Panc1 (cell line): ENCODE measurements at places on chromosomes 16 and 17.
A peak's percentile ranks its signal among the peaks of the same experiment; 100 is the strongest.

DNA sequence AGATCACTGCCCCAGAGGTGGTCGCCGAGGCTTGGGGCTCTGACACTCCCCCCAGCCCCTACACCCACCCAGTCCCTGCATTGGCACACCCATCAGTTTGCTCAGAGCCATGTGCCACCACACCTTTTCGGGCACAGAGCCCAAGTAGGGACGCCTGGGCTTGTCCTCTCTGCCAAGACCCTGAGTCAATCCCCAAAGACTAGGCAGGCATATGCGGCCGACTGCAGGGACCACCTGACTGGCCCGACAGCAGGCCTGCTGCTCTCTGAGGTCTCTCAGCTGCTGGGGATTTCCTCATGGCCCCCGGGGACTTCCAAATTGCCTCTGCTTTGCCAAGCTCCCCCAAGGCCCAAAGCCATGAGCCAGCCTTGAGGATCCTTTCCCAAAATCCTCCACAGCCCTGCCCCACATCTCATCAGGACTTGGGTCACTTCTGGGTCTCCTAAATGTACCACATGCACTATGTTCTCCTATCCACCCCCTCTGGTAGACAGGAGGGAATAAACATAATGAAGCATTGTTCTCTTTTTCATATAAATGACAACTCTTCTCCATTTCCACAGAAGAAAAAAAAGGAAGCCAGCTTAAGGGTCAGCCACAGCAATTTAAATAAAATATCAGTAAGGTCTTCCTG lies 30.6 kb downstream of the MYO18A start:
- no peak for DNase-seq
- H3K27ac ChIP-seq, result peak overlapping the region; percentile 97
- H3K36me3 ChIP-seq, result no peaks in the 10 kb centered on the region

GRCh38 chr17:73226556-73227172 lies 33.8 kb downstream of the COG1 start:
- H3K4me1 ChIP-seq, result peaks cover 41% of the 10 kb centered on the region
- peak overlapping the region; percentile 30 for H3K27ac ChIP-seq
- H3K27me3 ChIP-seq, result no peaks in the 10 kb centered on the region
- no peak for DNase-seq
- peaks cover 10% of the 10 kb centered on the region for H3K36me3 ChIP-seq
- H3K4me3 ChIP-seq, result no peak overlapping the region

GRCh38 chr16:11168386-11169051 lies 87.5 kb downstream of the SOCS1 start:
- H3K36me3 ChIP-seq, result no peaks in the 10 kb centered on the region
- DNase-seq, result no peak
- no peaks in the 10 kb centered on the region for H3K27me3 ChIP-seq
- no peak overlapping the region for H3K4me3 ChIP-seq

GRCh38 chr17:50304781-50305404 lies 30.6 kb downstream of the TMEM92 start:
- no peaks in the 10 kb centered on the region for H3K27me3 ChIP-seq
- peak overlapping the region; percentile 15; the same call in 1 of the 2 replicates for H3K27ac ChIP-seq
- DNase-seq, result no peak
- no peaks in the 10 kb centered on the region for H3K4me1 ChIP-seq

DNA sequence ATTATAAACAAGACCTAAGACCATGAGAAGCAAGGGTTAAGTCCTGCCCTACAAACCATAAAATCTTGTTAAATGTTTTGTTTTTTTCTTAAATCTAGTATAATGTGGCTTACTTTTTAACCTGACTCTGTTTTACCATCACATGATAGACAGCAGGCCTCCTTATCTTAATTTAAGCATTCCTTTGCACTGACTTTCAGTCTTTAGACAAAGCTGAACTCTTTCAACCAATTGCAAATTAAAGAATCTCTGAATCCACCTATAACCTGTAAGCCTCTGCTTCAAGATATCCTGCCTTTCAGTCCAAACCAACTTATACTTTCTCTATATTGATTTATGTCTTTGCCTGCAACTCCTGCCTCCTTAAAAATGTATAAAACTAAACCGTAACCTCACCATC lies 478.5 kb downstream of the GRIN2A start:
- H3K4me3 ChIP-seq, result no peak overlapping the region
- H3K27ac ChIP-seq, result no peak overlapping the region
- H3K4me1 ChIP-seq, result no peaks in the 10 kb centered on the region
- H3K27me3 ChIP-seq, result peaks cover 5% of the 10 kb centered on the region; the same call in 1 of the 2 replicates

GRCh38 chr16:80794071-80794470 lies 10.3 kb downstream of the CDYL2 start:
- no peaks in the 10 kb centered on the region for H3K27me3 ChIP-seq
- H3K36me3 ChIP-seq, result no peaks in the 10 kb centered on the region
- H3K4me1 ChIP-seq, result no peaks in the 10 kb centered on the region
- H3K27ac ChIP-seq, result no peak overlapping the region

DNA sequence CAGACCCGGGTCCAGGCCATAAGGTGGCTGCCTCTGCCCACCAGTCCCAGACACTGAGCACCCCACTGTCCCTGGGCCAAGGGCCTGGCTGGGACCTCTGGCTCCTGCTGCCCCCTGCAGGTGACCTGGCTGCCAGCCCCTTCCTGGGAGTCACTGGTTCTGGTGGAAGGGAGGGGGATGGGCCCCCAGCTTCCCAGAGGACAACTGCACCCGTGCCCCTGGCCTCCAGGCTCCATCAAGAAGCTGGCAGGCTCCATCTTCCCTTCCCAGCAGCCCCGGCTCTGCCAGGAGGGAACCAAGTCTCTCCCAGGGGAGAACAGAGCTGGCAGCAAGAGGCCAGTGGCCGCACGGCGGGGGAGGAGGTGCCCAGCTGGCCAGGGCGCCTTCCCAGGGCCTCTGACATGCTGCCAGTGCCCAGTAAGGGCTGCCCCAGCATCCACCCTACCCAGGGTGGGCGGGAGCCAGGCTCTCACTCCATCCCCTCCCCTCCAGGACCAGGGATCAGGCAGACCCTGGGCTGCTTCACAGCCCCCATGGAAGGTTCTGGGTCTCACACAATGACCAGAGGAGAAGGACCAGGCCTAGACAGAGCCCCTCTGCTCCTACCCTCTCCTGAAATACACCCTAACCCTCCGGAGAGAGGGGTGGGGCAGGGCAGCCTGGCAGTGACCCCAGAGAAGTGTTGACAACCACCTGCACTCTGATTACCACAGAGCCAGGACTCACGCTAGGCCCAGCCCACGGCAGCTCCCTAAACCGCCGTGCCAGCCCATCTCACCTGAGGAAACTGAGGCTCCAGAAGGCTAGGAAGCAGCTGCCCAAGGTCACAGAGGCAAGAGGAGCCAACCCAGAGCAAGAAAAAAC lies 3.6 kb downstream of the CLUH start:
- peak overlapping the region; percentile 44 for H3K27ac ChIP-seq
- H3K4me1 ChIP-seq, result peaks cover 24% of the 10 kb centered on the region
- H3K27me3 ChIP-seq, result no peaks in the 10 kb centered on the region
- no peak for DNase-seq
- H3K36me3 ChIP-seq, result no peaks in the 10 kb centered on the region; the same call in 1 of the 2 replicates
- H3K4me3 ChIP-seq, result no peak overlapping the region

GRCh38 chr16:76121636-76122035 lies 155.6 kb upstream of the CNTNAP4 start:
- no peaks in the 10 kb centered on the region for H3K27me3 ChIP-seq
- H3K36me3 ChIP-seq, result no peaks in the 10 kb centered on the region
- no peak overlapping the region for H3K4me3 ChIP-seq
- no peaks in the 10 kb centered on the region for H3K4me1 ChIP-seq
- no peak overlapping the region for H3K27ac ChIP-seq
- DNase-seq, result no peak

DNA sequence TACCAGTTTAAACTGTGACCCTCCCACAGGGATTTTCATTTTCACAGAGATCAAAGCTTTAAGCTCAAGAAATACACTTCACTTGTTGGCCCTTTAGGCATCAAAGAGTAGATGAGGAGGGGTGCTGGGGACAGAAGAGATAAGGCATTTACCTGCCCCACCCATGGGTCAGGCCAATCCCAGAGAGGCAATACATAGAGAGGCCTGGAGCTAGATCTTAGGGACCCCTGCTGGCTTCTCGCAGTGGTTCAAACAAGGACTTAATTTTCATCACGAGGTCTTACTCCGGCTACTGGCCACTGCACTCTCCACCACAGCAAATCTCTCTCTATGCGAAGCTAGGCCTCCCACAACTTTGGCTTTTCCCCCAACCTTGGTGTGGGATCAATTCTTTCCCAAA lies 46.6 kb downstream of the NOG start:
- no peaks in the 10 kb centered on the region for H3K27me3 ChIP-seq
- H3K36me3 ChIP-seq, result no peaks in the 10 kb centered on the region
- no peak for DNase-seq
- no peaks in the 10 kb centered on the region for H3K4me1 ChIP-seq
- no peak overlapping the region for H3K27ac ChIP-seq

- no peak for DNase-seq
- H3K4me3 ChIP-seq, result no peak overlapping the region
- no peaks in the 10 kb centered on the region for H3K36me3 ChIP-seq
- peak overlapping the region; percentile 55 for H3K27ac ChIP-seq
Observed at GRCh38 chr16:56860226-56861020, 4.6 kb upstream of the SLC12A3 start.

DNA sequence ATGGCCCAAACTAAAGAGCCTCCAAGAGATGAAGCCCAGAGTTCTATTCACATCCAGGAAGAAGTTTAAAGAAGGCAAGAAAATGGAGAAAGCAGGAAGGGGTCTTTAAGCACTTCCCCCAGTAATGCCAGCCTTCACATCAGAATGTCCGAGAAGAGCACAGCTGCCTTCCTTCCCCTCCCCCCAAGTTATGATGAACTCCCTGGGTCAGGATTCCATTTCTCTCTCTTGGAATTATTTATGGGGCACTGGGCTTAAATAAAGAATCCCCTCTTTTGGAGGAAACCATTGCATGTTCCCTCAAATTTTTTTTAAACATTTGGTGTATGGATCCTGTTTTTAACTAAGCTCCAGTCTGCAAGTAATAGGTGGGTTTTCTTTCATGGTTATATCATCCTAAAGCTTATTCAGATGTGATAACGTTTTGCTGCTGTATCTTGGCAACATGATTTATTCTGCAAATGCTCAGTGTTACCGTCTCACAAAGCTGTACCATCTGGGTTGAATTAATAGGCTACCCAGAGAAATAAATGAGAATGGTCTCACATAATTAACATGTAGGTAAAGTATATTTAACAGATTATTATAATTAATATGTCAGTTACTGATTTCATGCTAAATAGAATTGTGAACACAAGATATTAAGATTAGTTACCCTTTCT lies 160.9 kb upstream of the TOX3 start:
- H3K27me3 ChIP-seq, result no peaks in the 10 kb centered on the region
- H3K27ac ChIP-seq, result no peak overlapping the region
- no peaks in the 10 kb centered on the region for H3K4me1 ChIP-seq
- DNase-seq, result no peak
- H3K4me3 ChIP-seq, result no peak overlapping the region
- H3K36me3 ChIP-seq, result no peaks in the 10 kb centered on the region

DNA sequence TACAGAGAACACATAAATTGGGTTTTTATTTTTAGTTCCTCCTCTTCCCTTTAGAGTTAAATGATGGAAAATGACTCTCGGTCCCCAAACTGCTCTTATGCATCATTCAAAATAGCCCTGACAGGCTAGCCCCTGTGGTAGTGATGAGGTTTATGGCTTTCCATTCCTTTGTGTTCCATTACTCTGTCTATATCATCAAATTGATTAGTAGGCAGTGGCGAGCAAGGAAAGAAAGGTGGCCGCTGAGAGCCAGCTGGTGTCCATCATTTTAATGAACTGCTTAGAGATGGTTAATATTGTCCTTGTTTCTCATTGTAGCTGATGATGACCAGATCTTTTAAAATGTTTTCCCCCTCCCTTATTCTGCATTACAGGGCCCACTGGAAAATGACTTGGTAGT lies 179.5 kb downstream of the PHKB start:
- no peak overlapping the region for H3K27ac ChIP-seq
- no peaks in the 10 kb centered on the region; the same call in 1 of the 2 replicates for H3K36me3 ChIP-seq
- H3K4me3 ChIP-seq, result no peak overlapping the region
- H3K4me1 ChIP-seq, result no peaks in the 10 kb centered on the region

- no peaks in the 10 kb centered on the region for H3K27me3 ChIP-seq
- H3K4me3 ChIP-seq, result no peak overlapping the region
- peaks cover 4% of the 10 kb centered on the region; the same call in 1 of the 2 replicates for H3K4me1 ChIP-seq
- no peaks in the 10 kb centered on the region for H3K36me3 ChIP-seq
- no peak overlapping the region for H3K27ac ChIP-seq
Observed at GRCh38 chr17:82408938-82409318, 9.2 kb upstream of the HEXD start.

GRCh38 chr17:17325228-17325627 lies 22.1 kb downstream of the NT5M start:
- DNase-seq, result no peak
- no peaks in the 10 kb centered on the region for H3K27me3 ChIP-seq
- H3K4me1 ChIP-seq, result no peaks in the 10 kb centered on the region
- H3K36me3 ChIP-seq, result no peaks in the 10 kb centered on the region
- no peak overlapping the region for H3K4me3 ChIP-seq
- no peak overlapping the region for H3K27ac ChIP-seq

GRCh38 chr17:42778570-42778969 lies 1.8 kb upstream of the WNK4 start:
- no peak overlapping the region for H3K4me3 ChIP-seq
- H3K27me3 ChIP-seq, result no peaks in the 10 kb centered on the region
- DNase-seq, result no peak
- H3K36me3 ChIP-seq, result no peaks in the 10 kb centered on the region

DNA sequence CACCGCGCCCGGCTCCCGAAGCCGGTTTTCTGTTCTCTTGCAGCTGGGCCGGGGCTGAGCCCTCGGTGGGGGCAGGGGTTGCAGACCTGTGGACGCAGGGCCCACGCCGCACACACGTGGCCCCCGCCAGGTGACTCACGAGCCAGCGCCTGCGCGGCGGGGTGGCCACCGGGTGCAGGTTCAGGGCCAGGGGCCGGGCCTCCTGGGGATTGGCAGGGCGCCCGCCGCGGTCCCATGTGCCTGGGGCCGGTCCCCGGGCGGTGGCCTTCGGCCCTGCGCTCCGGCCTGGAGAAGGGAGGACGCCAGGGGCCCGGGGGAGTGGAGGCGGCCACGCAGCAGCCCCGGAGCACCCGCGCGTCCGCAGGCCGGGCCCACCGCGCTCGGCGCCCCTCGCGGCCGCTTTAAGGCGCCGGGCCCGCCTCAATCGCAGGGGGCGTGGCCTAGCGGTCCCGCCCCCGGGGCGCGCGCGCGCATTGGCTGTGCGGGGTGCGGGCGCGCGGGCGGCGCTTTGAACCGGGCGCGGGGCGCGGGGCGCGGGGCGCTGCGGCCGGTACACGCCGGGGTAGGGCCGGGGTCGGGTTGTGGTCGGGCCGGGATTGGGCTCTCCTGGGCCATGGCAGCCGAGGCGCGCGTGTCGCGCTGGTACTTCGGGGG lies at the start of gene SLC25A10:
Gene SLC25A10, plus strand, starts transcription at position 471 of the 654 bp plus-strand sequence. Its CDS starts 143 bp downstream, at position 614.
- H3K4me1 ChIP-seq, result peaks cover 37% of the 10 kb centered on the region
- peak within 1 kb of the TSS; percentile 78 for H3K4me3 ChIP-seq
- DNase-seq, result no peak
- H3K27me3 ChIP-seq, result no peaks in the 10 kb centered on the region
- H3K36me3 ChIP-seq, result peaks cover 7% of the 10 kb centered on the region; the same call in 1 of the 2 replicates
- H3K27ac ChIP-seq, result peak within 1 kb of the TSS; percentile 92

DNA sequence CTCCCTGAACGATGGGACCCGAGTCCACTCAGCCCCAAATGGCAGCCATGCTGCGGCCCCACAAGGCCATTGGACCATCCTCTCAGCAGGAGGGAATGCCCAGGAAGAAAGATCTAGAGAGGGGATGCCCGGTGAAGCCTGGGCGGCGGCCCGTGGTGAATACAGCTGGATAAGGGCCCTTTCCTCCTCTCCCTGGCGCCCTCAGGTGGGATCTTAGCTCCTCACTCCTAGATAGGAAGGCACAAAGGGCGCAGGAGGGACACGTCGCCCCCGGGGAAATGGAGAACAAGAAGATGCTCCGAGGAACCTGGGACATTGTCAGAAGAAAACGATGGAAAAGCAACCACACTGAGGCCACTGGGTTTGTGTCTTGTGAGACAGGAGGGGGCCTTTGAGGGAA lies 2.5 kb downstream of the CD300C start:
- no peaks in the 10 kb centered on the region for H3K36me3 ChIP-seq
- no peak overlapping the region for H3K27ac ChIP-seq
- H3K4me3 ChIP-seq, result no peak overlapping the region
